ENCODE measurements at places on chromosomes 4 and X.
A peak's percentile ranks its signal among the peaks of the same experiment; 100 is the strongest.

DNA sequence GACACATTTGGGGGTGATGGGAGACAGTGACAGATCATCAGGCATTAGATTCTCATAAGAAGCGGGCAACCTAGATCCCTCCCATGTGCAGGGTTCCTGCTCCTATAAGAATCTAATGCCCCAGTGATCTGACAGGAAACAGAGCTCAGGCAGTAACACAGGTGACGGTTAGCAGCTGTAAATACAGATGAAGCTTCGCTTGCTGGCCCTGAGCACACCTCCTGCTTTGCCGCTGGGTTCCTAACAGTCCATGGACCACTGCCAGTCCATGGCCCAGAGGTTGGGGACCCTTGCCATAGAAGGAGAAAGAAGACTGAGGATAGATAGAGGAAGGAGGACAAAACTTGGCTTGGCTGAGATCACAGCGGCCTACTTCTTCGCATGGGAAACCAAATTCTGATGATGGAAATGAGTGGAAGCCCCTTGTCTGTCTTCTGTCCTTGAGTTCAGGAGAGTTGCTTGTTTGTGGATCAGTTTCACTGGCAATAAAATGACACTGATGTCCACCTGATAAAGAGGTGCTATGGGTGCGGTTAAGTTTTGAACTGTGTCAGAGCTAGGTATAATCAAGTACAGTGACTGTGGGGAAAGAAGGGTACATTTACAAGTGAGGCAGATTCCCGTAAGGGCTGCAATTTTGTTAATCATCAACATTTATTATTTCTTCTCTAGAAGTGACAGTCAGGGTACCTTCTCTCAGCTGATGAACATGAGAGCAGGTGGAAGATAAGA lies 1.7 kb upstream of the TIFA start:
- H3K36me3 ChIP-seq, result no peaks in the 10 kb centered on the region
- DNase-seq, result no peak
- peaks cover 11% of the 10 kb centered on the region for H3K4me1 ChIP-seq
- no peak overlapping the region for H3K4me3 ChIP-seq

DNA sequence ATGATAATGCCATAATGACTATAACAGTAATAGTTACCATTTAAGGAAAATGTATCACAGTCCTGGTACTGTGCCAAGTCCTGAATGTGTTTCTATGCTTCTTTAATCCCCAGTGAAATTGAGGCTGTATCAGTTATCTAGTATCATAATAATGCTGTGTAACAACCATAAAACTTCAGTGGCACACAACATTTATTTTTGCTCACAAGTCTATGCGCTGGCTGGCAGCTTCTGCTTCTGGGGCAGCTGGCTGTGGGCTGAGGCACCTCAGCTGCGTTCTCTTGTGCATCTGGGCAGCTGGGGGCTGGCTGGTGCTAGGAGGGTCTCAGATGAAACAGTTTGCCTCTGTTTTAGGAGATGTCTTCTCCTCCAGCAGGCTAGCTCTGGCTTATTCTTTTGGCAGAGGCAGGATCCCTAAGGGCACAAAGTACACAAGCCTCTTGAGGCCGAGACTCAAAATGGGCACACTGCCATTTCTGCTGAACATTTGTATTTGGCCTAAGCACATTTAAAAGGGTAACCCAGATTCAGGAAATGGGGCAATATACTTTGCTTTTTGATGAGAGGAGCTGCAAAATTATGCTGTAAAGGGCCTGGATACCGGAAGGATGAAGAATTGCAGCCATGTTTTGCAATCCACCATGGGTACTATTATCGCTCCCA lies 62.6 kb upstream of the DHX15 start:
- H3K4me1 ChIP-seq, result no peaks in the 10 kb centered on the region
- no peak overlapping the region for H3K4me3 ChIP-seq
- DNase-seq, result no peak
- no peaks in the 10 kb centered on the region for H3K36me3 ChIP-seq

DNA sequence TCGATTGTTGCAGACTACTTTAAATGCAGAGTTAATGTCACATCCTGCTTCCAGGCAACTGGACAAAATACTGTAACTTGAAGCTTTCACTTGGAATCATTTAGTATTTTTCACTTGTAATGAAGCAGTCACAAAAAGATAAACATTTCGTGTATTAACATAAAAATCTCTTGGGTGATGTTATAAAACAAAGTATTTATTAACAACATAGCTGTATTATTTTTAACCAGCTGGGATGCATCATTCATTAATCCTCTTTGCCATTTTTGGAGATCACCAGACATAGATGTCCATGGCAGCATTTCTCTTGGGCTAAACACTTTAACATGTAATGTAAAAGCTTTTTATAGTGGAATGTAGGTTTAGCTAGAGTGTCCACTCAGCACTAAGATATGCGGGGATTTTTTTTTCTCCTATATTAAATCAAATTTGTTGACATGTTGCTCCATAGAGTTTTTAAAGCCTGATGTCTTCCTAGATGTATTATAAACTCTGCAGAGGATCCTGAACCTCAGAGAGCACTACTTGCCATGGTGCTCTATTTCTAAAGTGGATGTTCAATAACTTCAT lies 193.7 kb upstream of the SPANXN4 start:
- no peaks in the 10 kb centered on the region for H3K27me3 ChIP-seq
- no peak overlapping the region for H3K27ac ChIP-seq
- H3K36me3 ChIP-seq, result no peaks in the 10 kb centered on the region
- no peaks in the 10 kb centered on the region for H3K4me1 ChIP-seq

DNA sequence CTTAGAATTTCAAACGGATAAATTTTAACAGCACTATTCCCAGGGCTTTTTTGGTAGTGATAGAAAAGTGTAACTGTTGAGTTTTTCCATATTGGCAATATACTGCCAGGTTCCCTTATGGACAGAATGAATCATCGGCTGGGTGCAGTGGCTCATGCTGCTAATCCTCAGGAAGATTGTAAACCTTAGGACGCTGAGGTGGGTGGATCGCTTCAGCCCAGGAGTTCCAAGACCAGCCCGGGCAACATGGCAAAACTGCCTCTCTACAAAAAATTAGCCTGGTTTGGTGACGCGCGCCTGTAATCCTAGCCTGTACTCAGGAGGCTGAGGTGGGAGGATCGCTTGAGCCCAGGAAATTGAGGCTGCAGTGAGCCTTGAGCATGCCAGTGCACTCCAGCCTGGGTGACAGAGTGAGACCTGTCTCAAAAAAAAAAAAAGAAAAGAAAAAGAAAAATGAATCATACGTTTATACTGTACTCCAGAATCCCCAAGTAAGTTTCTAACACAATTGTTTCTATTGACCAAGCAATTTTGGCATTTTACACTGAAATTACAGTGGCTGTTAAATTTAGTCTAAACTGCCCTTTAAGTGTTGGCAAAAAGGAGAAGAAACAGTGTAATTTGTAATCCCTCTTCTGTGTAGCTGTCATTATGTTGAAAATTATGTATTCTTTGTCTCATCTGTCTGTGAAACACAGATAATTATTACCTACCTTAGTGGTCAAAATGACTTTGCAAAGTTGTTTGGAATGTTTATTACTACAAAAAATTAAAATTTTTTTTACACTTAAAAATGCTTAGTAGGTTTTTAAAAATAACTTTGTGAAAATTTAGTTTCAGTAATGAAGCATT lies 1.8 kb downstream of the SLC30A9 start:
- H3K27ac ChIP-seq, result no peak overlapping the region
- H3K27me3 ChIP-seq, result no peaks in the 10 kb centered on the region
- no peak for DNase-seq

DNA sequence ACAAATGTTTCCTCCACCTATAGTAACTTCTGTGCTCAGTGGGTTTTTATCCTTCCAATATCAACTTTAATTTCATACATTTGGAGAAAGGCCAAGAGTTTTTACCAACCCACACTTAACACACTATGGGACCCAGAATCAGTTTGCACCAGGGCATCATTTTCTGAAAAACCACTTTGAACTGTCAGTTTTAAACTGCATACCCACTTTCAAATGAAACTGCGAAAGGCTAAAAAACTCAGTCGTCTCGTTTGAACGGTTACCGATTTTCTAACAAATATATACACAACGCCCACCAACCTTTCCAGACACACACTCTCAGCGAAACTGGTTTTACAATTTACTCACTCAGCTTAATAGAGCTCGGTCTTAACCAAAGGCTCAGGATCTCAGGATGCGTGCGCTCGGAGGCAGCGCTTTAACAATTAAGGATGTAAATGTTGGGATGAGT lies 376 bp downstream of the ABCG2 start:
- H3K4me1 ChIP-seq, result no peaks in the 10 kb centered on the region
- no peak overlapping the region for H3K27ac ChIP-seq
- no peaks in the 10 kb centered on the region for H3K27me3 ChIP-seq
- H3K36me3 ChIP-seq, result no peaks in the 10 kb centered on the region
- DNase-seq, result no peak

GRCh38 chr4:177125656-177126055 lies 184.0 kb upstream of the NEIL3 start:
- H3K27me3 ChIP-seq, result no peaks in the 10 kb centered on the region
- H3K36me3 ChIP-seq, result no peaks in the 10 kb centered on the region
- H3K27ac ChIP-seq, result no peak overlapping the region
- no peak for DNase-seq

DNA sequence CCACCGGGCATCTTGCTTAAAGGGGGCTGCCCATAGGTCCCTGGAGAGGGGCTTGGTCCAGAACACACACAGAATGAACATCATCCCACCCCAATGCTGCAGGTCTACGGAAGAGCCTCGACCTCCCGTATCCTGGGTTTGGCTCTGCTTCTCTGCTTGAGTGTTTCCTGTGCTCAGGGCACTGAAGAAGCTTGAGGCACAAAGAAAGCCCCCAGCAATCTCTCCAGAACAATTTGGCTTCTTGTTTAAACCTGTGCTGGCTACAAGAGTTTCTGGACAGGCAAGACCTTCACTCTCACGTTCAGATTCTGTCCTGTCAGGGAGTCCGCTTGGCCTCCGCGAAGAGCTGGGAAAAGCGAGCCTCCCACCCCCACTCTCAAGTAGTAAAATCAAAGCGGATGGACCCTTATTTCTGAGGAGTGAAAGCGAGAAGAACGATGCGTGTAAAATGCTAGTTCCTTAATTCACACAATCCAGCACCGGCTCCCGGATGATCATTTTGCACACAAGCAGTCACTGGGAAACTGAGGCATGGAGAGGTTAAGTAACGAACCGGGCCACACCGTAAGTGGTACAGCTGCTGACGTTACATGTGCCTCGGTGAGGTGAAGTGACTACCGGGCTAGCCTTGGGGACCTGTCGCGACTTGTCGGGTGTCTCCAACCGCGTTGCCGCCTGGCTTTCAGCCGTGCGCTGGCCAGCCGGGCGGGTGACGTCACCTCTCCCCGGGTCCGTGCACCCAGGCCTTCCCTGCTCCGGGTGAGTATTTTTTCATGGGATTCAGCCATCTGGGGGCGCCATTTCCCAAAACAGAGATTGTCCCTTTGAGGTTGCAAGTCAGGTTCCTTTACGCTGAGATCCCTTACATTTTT lies 3.1 kb upstream of the SFRP2 start:
- H3K4me1 ChIP-seq, result peaks cover 13% of the 10 kb centered on the region
- peak overlapping the region; percentile 28 for H3K4me3 ChIP-seq
- H3K27ac ChIP-seq, result no peak overlapping the region

DNA sequence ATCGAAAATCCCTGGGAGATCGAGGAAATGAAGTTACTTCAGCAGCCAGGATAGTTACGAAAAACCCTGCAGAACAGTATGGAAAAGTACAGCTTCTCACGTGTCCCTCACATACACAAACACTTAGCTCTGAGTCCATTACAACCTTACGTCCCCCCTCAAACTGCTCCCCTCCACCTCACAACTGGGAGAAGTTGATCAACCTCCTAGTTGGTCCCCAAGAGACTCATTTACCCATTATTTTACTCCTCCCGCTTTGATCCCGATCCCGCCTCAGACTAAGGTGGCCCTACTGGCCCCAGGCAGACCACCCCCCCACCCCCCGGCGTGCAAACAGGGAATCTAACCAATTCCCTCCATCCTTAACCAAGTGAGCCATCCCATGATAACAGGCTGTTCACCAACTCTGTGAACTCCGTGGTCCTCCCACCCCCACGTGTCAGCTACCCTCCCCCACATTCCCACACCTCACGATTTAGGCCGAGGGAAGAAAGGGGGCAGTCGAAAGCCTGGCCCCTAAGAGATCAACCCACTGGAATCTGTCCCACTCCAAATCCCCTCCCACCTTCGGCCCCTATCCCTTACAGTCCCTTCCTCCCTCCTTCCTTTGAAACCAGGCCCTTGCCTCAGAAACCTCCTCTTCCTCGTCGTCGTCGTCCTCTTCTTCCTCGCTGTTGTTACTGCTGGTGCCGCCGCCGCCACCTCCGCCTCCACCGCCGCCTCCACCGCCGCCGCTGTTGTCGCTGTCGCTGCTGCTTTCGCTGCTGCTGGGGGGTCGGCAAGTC lies 755 bp downstream of the ANKRD17 start:
- H3K4me1 ChIP-seq, result peaks cover 7% of the 10 kb centered on the region
- H3K4me3 ChIP-seq, result peak overlapping the region; percentile 94
- peak; percentile 57 for DNase-seq
- H3K36me3 ChIP-seq, result peaks cover 24% of the 10 kb centered on the region

- H3K36me3 ChIP-seq, result no peaks in the 10 kb centered on the region
- H3K27ac ChIP-seq, result no peak overlapping the region
- DNase-seq, result no peak
- no peaks in the 10 kb centered on the region for H3K27me3 ChIP-seq
- peaks cover 13% of the 10 kb centered on the region for H3K4me1 ChIP-seq
- H3K4me3 ChIP-seq, result no peak overlapping the region
These were observed 44.3 kb upstream of the PPP2R2C start for GRCh38 chr4:6516762-6517161.

- peaks cover 6% of the 10 kb centered on the region for H3K36me3 ChIP-seq
- no peaks in the 10 kb centered on the region for H3K27me3 ChIP-seq
These were observed 23.3 kb downstream of the HAND2 start for GRCh38 chr4:173506597-173507211.

DNA sequence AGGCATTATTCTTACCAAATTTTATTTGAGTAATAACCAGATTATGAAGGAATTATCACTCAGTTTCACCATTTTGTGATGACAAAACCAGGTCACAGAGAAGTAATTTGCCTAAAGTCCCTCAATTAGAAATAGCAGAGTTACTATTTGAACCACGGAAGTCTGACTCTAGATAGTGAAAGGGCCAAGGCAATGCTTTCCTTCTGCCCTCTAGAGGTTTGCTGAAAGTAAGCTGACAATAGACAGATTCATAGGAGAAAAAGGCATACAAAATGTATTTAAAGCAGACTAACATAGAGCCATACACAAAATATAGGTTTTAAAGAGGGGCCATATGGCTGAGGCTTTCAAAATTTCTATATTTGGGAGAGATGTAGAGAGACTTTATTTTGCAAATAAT lies 43.1 kb downstream of the CXXC4 start:
- H3K4me1 ChIP-seq, result peaks cover 3% of the 10 kb centered on the region
- DNase-seq, result peak; percentile 1
- H3K4me3 ChIP-seq, result no peak overlapping the region
- H3K27me3 ChIP-seq, result no peaks in the 10 kb centered on the region

DNA sequence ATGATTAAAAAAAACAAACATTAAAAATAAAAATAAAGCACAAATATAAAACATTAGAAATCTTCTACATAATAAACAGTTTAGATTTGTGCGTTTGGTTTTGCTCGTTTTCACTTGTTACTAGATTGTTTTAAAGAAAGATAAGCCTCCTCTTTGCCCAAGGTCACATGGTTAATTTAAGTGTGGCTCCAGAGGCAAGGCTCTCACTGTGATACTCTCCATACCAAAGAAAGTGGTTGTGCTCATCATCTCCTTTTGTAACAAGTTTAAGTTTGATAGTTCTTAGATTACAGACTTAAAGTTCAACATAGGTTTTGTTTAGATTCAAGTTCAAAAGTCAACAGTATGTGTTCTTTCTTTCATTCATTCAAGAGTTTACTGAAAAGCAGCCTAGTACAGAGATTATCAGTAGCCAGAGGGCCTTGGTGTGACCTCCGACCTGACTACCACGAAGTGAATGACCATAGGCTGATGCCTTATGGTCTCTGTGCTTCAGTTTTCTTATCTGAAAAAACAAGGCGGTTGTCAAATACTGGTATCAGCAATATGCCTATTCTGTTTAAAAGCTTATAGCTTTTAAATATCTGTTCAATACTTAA lies 133.2 kb downstream of the ZAR1 start:
- no peak for DNase-seq
- no peak overlapping the region for H3K27ac ChIP-seq
- H3K27me3 ChIP-seq, result no peaks in the 10 kb centered on the region
- H3K4me3 ChIP-seq, result no peak overlapping the region
- H3K36me3 ChIP-seq, result peaks cover 26% of the 10 kb centered on the region

Measured in SK-N-SH (cell line).